Right renal pelvis (tissue), 4 donors: ENCODE measurements at places on chromosomes 11 and 22.

- DNase-seq: no peak
These were observed 12.2 kb downstream of the MRGPRD start for GRCh38 chr11:68968306-68969250.

DNA sequence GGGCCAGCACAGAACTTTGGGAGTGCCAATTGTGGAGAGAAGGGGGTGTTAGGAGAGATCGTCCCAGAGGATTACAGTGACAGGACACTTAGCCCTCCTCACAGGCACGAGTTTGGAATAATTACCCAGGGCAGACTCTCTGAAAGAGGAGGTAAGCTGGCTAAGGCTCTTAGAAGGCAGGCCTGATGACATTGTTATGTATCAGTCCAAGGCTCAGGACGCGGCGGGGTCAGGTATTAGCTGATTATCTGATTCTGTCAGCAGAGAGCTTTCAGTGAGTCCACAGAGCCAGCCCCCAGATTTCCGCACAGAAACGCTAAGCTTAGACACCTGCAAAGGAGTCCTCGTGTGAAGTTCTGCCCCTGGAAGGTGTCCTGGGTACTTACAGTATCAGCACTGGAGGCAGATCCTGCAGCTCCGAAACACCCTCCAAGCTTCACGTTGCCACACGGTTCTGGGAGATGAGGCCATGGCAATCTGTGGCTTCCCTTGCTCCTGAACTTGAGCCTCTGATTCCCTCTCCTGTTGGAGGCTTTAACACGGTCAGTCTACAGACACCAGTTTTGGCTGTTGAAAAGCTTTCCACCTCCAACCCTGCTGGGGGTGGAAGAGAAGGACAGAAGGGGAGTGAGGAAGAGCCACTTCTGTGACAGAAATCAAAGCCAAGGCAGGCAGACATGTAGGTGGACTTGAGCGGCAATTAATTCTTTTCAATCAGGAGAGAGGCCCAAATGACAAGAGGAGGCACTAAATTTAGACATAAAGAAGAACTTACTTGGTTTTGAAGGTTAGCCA, 123.6 kb upstream of the CADM1 start:
- DNase-seq: no peak

GRCh38 chr11:119055901-119056300, 1.1 kb downstream of the HYOU1 start:
- no peak for DNase-seq

DNA sequence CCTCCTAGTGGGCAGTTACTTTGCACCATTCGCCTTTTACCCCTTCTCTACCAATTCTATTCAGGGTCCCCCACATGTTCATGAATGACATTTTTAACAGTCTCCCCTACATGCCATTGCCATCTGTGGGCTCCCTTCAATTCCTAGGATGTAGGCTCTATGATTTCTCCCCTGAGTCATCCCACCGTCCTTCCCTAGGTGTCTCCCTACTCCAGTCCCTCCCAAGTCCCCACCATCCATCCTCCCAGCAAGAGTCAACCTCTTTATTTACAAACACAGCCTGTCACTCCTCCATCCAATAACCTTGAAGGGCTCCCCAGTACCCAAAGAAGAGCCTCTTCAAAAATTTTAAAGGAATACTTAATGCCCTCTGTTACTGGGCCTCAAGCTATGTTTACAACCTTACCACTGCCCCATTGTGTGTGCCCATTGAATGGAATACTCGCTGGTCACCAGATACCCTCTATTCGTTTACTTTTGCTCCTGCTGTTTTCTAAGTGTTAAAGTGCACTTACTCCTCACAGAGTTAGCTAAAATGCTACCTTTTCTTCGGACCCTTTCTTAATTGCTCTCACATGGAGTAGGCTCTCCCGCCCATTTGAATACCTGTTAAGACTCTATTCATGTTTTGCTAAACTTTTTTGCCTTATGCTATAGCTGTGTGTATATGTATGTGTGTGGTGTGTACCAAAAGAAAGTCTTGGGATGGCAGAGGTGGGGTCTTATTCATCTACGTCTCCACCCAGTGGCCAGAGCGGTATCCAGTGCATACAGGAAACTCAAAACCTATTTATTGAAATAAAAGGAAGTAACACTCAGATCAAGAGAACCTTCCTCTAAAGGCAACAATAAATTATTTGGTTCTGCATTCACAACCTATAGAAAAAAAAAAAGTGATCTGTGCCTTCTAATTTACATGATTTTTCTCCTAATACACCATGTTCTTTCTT, 235.8 kb upstream of the CCDC90B start:
- no peak for DNase-seq

- DNase-seq: no peak
These were observed 59.1 kb upstream of the ANO5 start for GRCh38 chr11:22133776-22134175.

GRCh38 chr11:115696563-115696962, 192.3 kb upstream of the CADM1 start:
- no peak for DNase-seq

GRCh38 chr22:48800036-48800885, 1027.4 kb downstream of the BRD1 start:
- DNase-seq: no peak

GRCh38 chr22:23115825-23116494, 25.8 kb downstream of the RSPH14 start:
- no peak for DNase-seq

DNA sequence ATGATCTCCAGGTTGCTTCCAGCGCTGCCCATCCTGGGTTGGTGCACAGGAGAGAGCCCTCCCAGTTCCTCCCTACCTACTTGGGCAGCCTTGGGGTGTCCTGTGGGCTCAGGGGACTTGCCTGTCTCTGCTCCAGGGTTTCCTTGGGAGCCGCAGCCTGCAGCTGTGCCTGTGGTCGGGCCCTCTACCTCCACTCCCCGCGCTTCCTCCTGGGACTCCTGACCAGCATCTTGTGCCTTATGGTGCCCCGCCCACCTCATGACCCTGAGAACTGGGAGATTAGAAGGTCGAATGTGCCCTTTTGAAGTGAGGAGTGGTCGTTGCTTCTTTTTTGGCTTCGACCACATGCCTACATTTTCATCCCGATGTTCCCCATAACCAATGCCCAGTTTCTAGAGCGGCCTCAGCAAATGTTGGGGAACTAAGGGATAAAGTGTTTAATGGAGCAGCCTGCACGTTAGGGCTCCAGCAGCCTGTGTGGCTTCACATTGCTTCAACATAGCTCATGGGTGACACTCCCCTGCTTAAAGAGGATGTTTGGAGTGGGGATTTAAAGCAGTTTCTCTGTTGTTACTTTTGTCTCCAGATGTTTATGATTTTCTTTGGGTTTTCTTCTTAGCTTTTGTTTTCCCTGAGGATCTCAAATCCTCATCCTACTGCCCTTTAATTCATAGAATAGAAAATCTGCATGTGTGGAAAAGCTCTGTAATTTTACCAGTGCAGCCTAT, 248.8 kb downstream of the TBC1D22A start:
- DNase-seq: no peak

GRCh38 chr11:44742508-44743246, 15.9 kb downstream of the TSPAN18 start:
- DNase-seq: no peak

DNA sequence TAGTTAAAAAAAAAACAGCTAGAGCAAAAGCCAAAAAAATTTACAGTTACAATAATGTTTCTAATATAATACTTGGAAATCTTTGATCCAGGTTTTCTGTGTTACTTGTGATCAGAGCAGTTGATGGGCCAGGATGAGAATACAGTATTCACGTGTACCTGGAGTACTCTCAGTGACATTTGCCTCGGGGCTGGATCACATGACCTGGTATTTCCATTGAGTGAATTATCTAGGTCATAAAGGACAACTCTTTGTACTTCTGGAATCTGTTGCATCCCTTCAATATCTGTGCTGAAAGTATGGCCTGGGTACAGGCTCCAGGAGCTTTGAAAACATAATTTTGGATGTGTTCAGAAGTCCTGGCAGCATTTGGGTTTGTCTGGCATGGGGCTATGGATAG, 93.5 kb downstream of the GRAMD1B start:
- no peak for DNase-seq

- no peak for DNase-seq
These were observed 15.0 kb downstream of the NAP1L4 start for GRCh38 chr11:2977113-2977512.

- no peak for DNase-seq
These were observed 1.6 kb upstream of the GSTP1 start for GRCh38 chr11:67582011-67582410.

GRCh38 chr11:66136752-66137123, 66.7 kb downstream of the PACS1 start:
- no peak for DNase-seq

DNA sequence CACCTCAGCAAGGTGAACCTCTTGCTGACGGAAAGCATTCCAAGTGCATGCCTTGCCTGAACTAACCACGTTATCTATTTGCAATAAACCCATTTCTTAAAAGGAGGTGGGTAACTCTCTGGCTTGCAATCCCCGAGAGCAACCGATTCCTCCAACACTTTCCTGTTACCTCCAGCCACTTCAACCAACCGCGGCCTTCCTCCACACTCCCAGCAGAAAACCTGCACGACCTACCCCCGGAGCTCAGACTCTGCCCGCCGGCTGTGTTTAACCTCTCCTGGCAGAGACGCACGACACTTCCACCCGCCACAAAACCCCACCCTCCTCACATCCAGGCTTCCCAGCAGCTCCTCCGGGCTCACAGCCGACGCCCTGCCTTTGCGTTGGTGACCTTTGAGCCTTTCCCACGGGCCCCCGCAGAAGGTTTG, 708 bp downstream of the SCO2 start:
- DNase-seq: no peak

DNA sequence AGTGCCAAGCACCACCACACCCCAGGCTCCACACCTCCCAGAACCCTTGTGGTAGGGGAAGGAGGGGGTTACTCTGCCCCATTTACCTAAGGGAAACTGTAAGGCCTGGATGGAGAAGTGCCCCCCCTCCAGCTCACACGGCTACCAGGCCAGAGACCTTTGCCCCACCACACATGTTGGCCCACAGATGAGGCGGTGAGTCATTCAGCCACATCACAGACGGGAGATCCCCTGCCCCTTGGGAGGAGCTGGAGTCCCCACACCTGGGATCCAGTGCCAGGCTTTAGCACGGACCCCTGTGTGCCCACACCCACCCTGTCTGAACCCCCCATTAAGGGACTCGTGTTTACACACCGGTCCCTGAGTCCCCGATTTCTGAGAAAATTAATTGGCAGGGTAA, 24.9 kb downstream of the CDKN1C start:
- DNase-seq: no peak

DNA sequence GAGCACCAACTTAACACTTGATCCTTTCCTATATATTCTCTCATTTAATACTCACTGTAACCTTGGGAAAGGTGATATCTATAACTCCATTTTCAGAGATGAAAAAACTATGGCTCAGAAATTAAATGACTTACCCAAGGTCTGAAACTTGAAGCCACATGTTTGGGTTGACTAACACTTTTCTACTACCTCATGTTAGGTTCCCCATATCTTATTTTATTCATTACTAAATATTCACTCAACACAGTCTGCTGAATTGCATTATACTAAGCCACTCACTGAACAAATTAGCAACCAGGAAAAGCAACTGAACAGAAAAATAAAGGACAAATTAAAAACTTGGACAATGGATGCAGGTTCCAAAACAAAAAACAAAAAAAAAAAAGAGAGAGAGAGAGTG, 59.9 kb downstream of the FAM168A start:
- no peak for DNase-seq

DNA sequence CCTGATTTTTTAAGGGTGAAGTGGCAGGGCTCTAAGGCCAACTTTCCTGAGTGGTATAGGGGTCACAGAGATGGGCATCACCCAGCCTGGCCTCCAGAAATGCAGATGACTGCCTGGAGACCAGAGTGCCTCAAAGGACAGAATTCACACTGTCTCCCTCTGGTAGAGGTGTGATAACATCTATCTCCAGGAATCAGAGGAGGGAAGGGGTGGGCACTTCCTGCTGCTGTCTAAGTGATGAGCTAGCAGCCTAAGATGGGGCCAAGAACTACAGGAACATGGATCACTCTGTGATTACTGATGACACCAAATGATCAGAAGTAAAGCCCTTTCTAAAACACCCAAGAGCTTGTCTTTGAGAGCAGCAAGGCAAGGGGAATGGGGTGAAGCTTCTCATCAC, 61.9 kb downstream of the C11orf58 start:
- DNase-seq: no peak

DNA sequence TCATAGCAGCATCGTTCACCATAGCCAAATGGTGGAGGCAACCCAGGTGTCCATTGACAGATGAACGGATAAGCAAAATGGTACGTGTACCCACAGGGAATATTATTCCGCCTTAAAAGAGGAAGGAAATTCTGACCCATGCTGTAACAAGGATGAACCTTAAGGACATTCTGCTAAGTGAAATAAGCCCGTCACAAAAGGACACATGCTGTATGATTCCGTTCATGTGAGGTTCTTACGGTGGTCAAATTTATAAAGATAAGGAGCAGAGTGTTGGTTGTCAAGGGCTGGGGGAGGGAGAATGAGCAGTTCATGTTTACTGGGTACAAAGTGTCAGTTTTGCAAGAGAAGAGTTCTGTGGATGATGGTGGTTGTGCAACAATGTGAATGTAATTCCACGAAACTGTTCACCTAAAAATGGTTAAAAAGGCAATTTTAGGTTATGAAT, 26.3 kb downstream of the APOL1 start:
- DNase-seq: no peak

DNA sequence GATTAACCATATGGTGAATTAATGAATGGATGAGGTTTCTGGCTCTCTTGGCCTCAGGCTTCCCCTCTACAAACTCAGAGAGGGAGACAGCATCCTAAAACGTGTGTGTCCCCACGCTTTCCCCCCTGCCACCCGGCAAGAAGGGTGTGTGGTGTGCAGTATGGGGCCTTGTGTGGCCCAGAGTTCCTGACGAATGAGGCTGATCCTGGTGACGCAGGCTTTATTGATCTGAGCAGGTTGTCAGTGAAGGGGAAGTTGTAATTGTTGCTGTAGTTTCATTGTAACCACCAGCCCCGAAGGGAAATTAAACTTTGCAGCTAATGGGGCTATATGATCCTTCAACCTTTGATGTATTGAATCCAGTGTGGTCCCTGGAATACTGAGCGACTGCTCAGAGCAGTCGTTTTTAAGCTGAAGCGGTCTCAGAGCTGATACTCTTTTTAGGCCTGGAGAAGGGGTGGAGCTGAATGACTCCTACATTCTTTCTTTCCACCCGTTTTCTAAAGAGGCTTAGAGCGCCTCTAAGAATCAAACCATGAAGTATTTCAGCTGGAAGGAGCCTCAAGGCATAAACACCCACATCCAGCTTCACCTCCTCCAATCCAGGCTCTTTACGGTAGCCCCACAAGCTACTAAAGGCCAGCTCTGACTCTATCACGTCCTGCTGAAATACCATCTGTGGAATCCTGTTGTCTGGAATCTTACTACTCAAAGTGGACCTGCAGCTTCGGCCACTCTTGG, 284.7 kb downstream of the MIAT start:
- DNase-seq: no peak

DNA sequence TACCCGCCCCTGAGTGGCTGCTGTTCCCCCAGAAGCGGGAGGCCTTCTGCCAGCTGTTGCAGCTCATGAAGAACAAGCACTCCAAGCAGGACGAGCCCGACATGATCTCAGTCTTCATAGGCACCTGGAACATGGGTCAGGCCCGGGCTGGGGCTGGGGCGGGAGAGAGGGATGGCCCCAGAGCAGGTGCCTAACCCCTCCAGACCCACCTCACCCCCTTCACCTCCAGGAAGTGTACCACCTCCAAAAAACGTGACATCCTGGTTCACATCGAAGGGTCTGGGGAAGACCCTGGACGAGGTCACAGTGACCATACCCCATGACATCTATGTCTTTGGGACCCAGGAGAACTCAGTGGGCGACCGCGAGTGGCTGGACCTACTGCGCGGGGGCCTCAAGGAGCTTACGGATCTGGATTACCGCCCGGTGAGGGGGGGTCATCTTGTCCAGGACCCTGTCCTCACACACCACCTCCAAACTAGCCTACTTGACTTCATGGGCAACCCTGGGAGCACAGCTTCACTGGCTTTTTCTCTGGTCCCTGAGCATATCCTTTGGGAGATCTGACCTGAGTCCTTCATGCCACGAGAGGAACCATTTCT, 6.3 kb downstream of the INPPL1 start:
- DNase-seq: no peak
